Renal cortex interstitium (tissue), 15 donors: ENCODE measurements at places on chromosomes 1 and 21. TPM values are rescaled to one million over a fixed set of nuclear protein-coding genes. Genes with fewer than 3 reads are reported as not detected.

The RAB42 gene
- polyA plus RNA-seq = 3.1 TPM

The RPE65 gene
- 0.11 TPM for polyA plus RNA-seq

The ENAH gene
- 114 TPM for polyA plus RNA-seq

The F3 gene
- polyA plus RNA-seq = 38.1 TPM

The AMY2A gene
- polyA plus RNA-seq = not detected

The RHD gene
- polyA plus RNA-seq = 3.1 TPM

GRCh38 chr1:150537732-150538684 is 11.2 kb upstream of the ADAMTSL4 start:
- DNase-seq = no peak

DNA sequence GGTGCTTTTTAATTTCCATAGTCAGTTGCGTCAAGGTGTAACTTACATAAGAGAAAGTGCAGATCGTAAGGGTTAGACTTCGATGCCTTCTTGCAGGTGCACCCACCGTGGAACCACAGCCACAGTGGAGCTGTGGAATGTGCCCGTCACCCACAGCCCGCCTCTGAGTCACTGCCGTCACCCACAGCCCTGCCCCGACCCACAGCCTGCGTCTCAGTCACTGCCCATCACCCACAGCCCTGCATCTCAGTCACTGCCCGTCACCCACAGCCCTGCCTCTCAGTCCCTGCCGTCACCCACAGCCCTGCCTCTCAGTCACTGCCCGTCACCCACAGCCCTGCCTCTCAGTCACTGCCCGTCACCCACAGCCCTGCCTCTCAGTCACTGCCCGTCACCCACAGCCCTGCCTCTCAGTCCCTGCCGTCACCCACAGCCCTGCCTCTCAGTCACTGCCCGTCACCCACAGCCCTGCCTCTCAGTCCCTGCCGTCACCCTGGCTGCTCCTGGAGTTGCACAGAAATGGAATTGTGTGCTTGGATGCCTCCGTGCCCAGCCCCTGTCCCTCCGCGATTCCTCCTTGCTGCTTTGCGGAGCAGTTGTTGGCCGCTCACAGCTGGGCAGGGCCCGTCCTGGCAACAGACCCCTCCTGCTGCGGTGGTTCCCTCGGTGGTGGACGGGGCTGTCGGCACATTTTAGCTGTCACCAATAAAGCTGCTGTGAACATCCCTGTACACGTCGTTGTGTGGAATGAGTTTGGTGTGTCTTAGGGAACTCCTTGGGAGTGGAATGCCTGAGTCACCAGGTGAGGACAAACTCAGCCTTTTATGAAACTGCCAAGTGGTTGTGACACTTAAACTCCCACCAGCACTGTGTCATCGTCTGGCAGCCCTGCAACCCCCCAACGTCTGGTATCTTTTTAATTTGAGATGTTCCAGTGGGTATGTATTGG is 44.9 kb upstream of the COL6A2 start:
- DNase-seq = no peak

DNA sequence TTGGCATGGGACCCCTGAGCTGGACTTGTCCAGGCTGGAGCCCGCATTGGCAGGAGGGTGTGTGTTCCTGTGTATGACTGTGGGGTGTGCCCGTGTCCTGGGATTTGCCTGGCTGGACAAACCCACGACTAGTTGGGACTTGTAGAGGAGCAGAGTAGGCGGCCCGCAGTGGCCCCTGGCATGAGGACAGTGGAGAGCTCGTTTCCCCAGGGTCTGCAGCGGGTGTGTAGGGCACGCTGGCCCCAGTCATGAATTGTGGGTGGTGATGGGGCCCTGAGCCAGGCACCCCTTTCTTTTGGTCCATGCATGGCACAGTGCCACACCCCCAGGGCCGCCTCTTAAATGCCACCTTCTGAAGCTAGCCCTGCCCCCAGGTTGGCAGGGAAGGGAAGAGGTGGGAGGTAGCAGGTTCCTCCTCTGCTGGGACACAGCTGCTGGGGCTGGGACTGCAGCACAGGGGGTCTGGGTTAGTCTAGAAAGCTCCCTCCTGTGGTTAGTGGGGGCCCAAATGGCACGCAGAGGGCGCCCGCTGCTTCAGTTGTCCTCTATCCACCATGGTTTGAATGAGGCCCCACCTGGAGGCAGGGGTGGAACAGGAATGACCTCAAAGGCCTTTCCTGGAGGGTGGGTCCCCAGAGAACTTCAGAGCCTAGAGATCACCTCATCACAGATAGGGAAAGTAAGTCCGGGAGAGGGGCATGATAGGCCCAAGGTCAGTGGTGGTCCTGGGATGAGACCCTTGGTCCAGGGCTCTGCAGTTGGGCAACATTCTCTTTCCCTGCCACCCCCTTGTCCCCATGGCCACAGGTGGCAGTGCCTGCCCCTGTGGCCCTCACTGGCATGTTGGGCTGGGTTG is 4.1 kb downstream of the CROCC start:
- DNase-seq = no peak

- no peak for DNase-seq
Measured at GRCh38 chr1:112325504-112325903, 70.5 kb upstream of the CTTNBP2NL start.

DNA sequence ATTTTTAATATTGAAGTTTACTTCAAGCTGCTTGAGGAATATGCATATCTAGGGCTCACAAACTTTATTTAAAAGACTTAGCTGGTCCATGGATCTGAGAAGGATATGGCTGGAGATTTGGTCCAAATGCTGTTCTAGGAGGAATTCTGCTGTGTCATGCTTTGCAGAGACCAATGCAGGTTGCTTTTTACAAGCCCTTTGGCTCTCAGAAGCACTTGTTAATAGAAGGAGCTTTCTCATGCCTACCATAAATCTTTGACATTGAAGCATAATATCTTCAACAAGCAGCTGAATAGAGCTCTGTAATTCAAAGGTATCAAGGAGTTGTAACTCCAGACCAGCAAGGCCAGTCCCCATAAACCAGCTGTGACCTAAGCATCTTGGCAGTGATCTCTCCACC is 299.1 kb downstream of the HHAT start:
- no peak for DNase-seq

DNA sequence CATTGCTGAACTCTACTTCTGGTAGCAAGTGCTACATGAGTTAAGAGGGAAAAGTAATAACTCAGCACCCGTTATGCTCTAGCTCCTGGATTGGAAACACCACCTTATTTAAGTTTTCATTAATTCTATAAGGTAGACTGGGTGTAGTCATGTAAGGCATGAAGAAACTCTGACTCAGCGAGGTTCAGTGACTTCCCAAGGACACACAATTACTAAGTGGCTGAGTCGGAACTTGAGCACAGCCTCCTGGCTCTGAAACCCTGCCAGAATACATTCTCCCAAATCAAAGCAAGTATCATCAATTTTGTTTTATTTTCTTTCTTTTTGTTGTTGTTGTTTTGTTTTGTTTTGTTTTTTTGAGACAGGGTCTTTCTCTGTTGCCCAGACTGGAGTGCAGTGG is 29.1 kb upstream of the SCCPDH start:
- DNase-seq = no peak

DNA sequence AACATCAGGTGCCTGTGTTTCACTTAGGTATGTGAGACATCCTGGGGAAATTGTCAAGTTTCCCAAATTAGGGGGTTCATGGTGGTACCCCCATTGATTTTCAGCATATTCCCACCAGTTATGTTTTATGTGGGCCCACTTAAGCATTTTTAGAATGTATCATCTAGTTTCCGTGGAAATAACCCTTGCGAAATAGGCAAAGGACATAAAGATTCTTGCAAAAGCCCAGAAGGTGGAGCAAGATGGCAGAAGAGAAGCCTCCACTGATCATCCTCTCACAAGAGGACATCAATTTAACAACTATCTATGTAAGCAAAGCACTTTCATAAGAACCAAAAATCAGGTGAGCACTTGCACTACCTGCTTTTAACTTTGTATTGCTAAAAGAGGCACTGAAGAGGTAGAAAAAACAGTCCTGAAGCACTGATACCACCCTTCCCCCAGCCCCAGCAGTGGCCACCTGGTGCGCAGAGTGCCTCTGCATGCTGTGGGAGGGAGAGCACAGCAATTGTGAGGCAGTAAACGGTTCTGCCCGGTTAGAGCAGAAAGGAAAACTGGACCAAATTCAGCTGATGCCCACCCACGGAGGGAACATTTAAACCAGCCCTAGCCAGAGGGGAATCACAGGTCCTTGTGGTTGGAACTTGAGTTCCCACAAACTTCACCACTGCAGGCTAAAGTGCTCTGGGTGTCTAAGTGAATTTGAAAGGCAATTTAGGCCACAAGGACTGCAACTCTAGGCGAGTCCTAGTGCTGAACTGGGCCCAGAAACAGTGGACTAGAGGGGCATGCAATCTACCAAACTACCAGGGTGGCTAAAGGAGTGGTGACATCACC is 23.2 kb downstream of the MCOLN2 start:
- DNase-seq = no peak

- no peak for DNase-seq
Measured at GRCh38 chr1:192805832-192806323, 3.0 kb upstream of the RGS2 start.

GRCh38 chr21:27649762-27650161 is 682.9 kb upstream of the ADAMTS5 start:
- DNase-seq = no peak

GRCh38 chr1:91684481-91685196 is 184.0 kb downstream of the CDC7 start:
- no peak for DNase-seq

DNA sequence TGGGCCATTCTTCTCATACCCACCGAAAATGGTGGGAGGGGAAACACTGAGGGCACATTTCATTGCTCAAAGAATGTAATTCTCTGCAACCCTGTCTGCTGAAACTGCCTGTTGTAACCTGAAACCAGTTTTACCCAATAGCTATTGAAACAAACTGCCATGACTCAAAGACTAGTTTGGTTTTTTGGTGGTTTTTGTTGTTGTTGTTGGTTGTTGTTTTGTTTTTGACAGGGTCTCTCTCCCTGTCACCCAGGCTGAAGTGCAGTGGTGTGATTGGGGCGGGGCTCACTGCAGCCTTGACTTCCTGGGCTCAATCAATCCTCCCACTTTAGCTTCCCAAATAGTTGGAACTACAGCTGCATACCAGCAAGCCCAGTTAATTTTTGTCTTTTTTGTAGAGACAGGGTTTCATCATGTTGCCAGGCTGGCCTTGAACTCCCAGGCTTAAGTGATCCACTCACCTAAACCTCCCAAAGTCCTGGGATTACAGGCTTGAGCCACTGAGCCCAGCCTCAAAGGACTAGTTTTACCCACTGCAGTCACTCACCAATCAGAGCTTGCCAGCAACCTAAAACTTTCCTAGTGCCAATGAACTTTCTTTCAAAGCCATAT is 2.1 kb upstream of the IPP start:
- DNase-seq = no peak

- no peak for DNase-seq
Measured at GRCh38 chr1:24142546-24143534, at the start of gene IL22RA1. Gene IL22RA1, minus strand, starts transcription at chr1:24143140. Its CDS starts 58 bp downstream, at chr1:24143082.

DNA sequence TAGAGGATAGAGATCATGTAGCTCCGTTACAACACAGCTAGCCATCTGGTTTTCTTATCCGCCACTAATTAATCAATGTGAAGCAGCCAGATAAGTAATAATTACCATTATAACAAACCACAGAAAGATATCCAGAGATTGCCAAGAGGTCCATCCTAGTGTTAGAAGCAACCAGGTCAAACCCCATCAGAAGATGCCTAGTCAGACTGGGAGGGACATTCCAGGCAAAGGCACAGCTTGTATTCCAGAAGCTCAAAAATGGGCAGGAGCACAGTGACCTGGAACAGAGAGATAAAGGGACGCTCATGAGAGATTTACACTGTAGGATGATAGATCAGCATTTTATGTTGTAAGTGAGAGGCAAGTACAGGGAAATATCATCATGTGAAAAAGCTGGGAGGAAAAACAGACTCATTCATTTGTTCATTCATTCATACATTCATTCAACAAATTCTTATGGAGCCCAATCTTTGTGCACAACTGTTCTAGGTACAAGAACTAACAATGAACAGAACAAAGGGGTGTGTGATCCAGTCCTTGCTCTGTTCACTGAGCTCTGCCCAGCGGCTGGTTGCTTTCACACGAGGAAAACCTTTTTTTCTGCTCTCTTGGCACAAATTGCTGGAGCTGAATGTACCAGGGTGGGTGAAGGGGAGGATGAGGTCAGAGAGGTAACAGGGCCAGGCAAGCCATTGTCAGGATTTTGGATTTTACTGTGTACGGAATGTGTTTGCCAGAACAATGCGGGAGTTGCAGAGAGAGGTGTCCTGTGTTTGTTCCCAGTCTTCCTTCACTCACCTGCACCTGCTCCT is 240.8 kb upstream of the FGGY start:
- no peak for DNase-seq

- DNase-seq = no peak
Measured at GRCh38 chr1:165287781-165288180, 68.7 kb downstream of the LMX1A start.

DNA sequence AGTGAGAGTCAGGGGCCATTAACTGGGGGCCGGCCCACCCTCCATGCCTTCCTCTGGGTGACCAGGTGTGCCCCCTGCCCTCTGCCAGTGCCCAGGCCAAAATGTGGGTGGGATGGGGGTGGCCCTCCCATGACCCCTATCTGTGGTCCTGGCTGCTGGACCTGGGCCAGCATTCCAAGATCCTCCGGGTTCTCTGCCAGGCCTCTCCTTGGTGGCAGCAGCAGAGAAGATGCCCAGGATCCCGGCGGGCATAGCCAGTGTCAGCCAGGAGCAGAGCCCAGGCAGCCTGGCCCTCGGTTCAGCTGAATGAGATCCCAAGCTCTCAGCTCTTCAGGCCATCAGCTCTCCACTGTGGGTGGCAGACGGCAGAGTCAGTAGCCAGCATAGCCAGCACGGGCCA is 31.3 kb upstream of the ACTRT2 start:
- no peak for DNase-seq

DNA sequence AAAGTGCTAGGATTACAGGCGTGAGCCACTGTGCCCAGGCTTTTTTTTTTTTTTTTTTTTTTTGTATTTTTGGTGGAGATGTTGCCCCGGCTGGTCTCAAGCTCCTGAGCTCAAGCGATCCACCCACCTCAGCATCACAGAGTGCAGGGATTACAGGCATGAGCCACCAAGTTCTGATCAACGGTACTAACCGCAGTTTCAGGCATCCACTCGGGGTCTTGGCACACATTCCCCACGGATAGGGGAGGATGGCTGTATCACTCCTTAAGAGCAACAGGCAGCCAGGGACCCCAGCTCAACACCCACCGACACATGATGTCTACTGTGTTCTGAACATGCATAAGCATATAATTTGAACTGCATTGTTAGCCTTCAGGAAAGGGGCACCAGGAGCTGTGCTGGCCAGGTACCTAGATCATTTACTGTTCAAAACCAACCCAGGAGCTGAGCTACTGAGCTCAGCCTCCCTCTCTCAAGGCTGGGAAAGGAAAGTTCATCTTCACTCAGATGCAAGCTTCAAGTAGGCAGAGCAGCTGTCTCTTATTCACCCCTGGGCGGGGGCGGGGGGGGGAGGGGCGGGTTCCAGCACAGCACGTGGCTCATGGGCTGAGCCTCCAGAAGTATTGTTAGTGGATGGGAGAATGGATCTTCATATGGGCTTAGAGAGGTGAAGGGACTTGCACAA is 24.7 kb downstream of the CAPZB start:
- DNase-seq = no peak

DNA sequence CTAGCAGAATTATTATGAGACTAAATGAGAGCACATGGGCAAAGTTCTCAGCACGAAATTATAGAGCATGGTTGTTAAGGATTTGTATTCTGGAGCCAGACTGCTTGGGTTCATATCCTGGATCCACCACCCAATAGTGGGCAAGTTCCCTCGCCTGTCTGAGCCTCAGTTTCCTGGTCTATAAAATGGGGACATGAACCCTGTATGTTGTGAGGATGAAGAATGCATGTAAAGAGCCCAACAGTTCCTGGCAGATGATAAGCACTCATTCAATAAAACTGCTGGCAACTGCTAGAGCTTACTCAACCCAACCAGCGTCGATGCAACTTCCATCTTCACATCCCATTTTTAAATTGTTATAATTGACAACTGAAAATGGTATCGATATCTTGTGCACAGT is 47.2 kb upstream of the ZBTB40 start:
- DNase-seq = no peak

GRCh38 chr1:200107004-200107470 is 79.5 kb downstream of the NR5A2 start:
- DNase-seq = no peak
